SK-N-MC (cell line): ENCODE measurements at places on chromosomes 4 and X.

DNA sequence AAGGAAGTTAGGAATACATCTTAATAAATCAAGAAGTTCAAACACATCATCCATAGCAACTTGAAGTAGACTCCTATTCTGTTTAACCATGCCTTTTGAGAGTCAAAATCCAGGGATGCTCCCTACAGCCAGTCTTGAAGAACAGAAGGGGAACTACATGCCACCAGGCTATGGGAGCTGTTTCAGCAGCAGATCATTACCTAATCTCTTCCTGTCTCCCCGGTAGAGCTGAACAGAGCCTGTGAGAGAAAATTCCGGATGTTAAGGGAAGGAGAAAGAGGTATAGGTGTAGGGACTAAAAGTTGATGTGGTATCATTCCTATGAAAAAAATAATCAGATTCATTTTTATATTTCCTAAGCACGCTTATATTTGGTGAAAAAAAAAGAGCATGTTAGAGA is 352.2 kb downstream of the SPRY1 start:
- no peak for DNase-seq

- no peak for DNase-seq
Measured at GRCh38 chrX:105758754-105759153, 63.6 kb upstream of the NRK start.

DNA sequence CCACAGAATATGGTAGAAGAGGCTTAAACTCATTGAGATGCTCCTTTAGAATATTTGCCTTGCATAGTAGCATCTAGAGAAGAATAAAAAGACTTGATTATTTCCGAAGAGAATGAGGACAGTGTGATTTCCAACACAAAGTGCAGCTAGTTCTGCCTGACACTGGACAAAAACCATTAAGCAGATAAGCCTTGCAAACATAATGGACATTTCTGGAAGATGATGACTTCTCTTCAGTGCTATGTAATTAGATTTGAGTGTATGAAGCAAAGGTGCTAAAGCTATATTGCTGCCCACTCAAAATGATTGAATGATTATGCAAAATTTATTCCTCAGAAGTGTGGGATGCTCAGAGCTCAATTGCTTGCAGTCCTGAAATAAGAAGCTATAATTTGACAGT is 156.4 kb downstream of the VEGFC start:
- DNase-seq, result no peak

DNA sequence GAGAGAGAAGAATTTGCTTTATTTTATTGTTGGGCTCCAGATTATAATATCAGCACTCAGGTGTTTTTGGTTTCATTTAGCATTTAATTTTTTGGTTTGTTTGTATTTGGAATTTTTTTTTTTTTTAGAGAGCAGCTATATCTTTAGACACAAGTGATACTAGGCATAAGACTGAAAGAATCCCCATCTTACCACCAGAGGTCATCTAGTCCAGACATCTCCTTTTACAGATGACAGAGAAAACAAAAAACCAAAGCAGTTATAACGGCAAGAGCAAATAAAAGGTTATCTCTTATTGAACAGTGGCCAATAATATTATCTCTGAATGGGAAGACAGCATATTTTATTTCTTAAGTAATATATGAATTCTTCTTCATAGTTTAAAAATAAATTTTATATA is 22.8 kb downstream of the USP38 start:
- no peak for DNase-seq

- DNase-seq, result no peak
Measured at GRCh38 chrX:9873952-9874351, 87.7 kb downstream of the SHROOM2 start.

DNA sequence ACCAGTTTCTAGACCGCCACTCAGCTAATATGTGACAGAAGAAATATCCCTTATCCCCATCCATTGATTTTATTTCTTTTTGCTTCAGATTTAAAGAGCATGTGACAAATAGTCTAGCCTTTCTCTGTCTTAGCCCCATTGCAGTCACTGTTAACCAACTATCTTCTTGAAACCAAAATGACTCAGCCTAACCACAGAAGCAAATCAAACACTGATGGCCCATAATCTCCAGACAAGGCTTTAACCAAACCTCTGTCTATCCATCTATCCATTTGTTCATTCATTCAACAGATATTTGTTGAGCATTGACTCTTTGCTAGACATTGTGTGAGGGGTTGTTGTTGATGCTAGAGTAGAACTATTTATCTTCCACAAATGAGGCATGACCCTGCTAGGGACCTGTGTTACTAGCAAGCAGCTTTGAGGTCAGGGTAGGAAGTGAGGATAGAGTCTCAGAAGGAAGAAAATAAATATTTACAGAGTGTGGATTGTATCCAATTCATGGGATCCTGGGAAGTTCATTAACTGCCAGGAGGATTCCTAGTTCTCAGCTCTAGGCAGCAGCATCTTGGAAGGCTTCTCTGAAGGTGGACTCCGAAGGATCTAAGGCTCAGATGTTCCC is 22.5 kb downstream of the HNRNPH2 start:
- no peak for DNase-seq

DNA sequence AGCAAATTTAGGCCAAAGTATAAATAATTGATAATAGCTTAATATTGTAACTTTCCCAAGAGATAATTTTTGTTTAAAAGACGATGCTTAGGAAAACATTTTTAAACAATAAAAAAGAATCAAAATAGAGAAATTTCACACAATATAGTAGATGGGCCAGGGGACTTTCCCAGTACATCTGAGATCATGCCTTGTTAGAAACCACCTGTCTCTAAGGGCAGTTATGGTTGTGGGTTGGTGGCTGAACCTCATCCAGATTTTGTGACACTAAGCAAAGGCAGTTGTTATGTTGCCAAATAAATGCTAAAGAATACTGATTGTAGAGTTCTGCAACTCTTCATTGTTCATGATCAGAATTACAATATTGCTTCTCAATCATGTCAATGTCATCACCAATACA is 270.6 kb downstream of the BANK1 start:
- no peak for DNase-seq

DNA sequence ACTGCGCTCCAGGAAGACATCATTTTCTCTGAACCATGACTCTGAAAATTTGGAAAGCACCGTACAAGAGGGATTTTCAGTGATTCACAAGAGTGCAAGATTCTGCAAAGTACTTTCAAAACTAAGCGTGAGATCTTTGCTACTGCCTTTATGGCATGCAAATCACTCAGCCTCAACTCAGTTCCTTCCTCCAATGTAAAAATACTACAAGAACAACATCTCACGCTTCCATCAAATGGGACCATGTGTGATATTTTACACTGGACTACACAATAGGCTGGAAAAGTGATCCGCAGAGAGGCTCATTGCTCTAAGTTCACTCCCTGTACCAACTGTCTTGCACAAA is 674 bp upstream of the IL15 start:
- no peak for DNase-seq

- DNase-seq, result no peak
Measured at GRCh38 chr4:173367946-173368345, 2.8 kb upstream of the SAP30 start.

DNA sequence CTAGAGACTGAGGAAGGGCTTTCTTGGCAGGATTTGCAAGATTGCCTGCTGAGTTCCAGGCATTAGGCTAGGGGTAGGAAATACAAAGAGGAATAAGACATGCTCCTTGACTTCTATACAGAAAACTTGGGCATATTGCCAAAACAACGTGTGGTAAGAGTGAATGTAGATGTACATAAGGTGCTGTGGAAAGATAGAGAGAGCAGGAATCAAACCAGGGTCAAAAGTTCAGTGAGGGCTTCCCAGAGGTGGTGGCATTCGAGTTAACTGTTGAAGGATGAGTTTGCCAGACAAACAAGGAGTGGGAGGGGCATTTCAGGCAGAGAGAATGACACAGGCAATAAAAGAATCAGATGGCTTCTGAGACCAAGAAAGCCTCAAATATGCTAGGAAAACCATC is 187.9 kb downstream of the KDR start:
- DNase-seq, result no peak

DNA sequence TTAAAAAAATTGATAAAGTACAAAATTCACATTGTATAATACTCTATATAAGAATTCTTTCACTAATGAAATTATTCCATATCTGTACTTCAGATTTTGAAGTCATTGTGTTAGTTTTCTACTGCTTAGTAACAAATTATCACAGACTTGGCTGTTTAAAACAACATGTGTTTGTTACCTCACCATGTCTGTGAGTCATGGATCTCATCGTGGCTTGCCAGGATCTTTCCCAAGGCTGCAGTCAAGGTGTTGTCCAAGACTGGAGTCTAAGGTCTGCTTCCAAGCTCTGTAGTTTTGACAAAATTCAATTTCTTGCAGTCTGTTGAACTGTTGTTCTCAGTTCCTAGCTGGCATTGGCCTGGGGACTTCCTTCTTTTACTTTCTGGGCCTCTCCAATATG is 1286.9 kb downstream of the ADGRL3 start:
- DNase-seq, result no peak

DNA sequence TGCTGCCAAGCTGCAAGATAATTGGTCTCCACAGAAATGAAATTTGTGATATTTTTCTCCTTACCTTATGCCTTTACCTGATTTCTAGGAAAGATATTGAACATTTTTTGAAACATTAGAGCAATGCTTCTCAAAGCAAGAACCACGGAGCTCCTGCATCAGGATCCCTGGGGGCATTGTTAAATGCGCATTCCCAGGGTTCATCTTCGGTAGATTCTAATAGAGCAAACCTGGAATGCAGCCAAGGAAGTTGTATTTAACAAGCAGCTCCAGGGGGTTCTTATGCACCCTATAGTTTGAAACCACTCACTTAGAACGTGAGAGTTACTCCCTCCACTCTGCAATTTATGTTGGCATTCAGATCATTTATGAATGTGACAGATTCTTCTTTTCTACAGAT is 126.2 kb downstream of the SLC39A8 start:
- DNase-seq, result peak; percentile 81

DNA sequence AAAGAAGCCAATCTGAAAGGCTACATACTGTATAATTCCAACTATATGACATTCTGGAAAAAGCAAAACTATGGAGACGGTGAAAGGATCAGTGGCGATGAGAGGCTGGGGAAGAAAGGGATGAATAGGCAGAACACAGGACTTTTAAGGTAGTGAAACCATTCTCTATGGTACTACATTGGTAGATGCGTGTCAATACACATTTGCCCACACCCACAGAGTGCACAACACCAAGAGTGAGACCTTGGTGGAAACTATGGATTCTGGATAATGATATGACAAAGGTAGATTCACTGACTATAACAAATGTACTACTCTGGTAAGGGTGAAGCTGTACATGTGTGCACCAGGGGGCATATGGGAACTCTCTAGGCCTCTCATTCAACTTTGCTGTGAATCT is 134.5 kb downstream of the FBXW7 start:
- no peak for DNase-seq

DNA sequence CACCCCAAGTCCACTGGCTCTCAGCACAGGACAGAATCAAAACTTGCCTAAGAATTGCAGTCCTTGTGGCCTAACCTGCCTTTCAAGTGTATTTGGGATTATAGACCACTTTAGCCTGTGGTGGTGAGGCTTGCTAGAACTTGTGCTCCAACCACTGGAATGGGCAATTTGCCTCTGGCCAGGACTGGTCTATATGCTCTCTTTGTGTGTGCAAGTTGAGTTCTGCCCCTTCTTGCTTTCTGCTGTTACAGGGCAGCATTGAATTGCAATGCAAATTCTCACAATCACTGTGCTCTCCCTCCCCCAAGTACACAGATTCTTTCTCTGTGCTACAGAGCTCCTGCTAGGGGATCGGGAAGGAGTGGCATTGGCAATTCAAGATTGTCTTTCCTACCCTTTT is 233.6 kb upstream of the DIPK2B start:
- DNase-seq, result no peak

DNA sequence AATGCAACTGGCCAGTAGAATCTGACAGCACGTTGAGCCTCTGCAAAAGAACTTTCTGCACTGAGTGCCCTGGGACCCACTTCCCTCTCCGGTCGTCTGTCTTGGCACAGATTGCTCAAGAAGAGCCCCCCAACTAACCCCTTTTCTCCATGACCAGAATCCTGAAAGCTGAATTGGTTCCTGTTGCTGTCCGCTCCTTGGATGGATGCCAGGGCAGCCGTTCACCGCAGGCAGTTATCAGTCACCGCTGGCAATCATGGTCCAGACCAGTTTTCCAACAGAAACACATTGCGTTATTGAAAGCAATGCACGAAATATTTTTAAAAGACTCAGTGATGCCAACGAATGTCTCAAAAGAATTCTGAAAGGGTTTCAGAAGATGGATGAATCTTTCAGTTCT is 733.7 kb upstream of the FRG1 start:
- no peak for DNase-seq
